EL (cell line): ENCODE measurements at places on chromosomes 3 and 15.

- no peak for DNase-seq
Measured at GRCh38 chr3:115139072-115139471, 8.0 kb downstream of the ZBTB20 start.

GRCh38 chr15:73924171-73924921, 1.9 kb upstream of the LOXL1 start:
- peak; percentile 92 for DNase-seq

DNA sequence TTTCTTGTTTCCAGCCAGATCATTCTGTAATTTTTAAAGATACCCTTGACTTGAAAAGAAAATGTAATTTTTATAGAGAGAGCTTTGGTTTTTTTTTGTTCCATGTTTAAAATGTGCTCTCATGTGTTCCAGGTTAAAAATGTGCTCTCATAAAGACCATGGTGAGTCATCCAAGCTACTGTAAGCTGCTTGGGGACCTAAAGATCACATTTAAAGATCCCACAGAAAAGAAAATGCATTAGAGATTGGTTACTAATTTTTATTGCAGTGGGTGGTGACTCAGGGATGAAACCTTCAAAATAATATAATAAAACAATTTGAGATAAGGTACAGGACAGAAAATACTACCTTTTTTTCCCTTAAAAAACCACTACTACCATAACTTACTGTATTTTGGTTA, 11.0 kb downstream of the TCF12 start:
- peak; percentile 80 for DNase-seq

GRCh38 chr3:47377186-47377585, 3.6 kb upstream of the PTPN23 start:
- DNase-seq, result no peak

- DNase-seq, result no peak
Measured at GRCh38 chr3:4043867-4044575, 244.8 kb downstream of the LRRN1 start.

DNA sequence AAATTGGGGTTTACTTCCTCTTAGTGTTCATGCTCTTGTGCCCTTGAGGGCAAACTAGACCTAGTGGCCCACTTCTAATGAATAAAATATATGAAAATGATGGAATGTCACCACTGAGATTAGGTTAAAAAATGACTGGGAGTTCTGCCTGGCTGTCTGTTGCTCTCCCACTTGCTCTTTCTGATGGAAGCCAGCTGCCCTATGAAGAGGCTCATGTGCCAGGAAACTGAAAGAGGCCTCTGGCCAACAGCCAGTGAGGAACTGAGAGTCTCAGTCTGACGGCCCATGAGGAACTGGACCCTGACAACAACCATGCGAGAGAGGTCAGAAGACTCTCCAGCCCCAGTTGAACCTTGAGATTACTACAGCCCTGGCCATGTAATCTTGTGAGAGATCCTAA, 107.1 kb upstream of the FHIT start:
- no peak for DNase-seq
